ENCODE measurements at places on chromosomes 5 and 9.

DNA sequence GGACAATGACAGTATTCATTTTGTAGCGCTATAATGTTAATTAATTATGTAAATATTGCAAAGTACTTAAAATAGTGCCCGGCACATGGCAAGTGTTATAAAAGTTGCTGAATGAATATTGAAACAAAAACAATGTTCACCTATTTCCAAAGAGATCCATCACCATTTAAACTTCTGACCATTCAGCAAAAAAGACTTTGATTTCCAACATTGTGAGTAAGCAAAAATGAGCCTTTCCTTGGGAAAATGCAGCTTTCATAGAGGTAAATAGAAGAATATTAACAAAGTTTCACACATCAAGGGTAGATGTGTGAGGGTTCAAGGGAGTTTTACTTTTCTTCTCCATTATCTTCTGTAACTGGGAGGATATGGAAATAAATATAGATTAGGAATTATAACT, 1089.4 kb upstream of the C9orf72 start:
- no peak for DNase-seq

- peak; percentile 73 for DNase-seq
Observed at GRCh38 chr5:53930457-53930856, 370.0 kb downstream of the NDUFS4 start.

DNA sequence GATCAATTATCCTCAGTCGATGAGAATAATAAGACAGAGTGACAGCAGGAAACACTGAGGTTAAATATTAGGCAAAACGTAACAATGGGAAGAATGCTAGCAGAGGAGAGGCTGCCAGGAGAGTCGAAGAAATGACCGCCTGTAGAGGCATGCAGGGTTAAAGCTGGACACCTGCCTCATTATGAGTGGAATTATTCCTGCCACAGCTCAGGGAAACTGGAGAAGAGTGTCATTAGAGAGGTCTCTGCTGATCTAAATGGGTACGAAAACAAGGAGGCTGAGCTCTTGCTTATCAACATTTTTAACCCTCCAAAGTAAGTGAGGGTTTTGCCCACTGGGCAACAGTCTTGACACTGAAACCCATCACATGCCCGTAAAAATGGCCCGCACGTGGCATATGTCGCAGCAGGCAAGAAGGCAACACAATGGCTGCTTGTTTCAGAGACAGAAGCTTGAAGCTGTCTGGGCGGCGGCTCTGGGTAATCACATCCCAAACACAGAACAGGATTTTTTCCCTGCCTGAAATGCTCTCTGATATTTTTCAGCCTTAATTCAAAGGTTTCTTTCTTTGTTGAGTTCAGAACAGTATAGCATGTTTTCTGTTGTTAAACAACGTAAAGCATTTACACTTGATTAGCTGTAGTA, 118.7 kb downstream of the MED27 start:
- DNase-seq: no peak

- DNase-seq: no peak
Observed at GRCh38 chr9:97411440-97411788, 482 bp upstream of the TDRD7 start.

DNA sequence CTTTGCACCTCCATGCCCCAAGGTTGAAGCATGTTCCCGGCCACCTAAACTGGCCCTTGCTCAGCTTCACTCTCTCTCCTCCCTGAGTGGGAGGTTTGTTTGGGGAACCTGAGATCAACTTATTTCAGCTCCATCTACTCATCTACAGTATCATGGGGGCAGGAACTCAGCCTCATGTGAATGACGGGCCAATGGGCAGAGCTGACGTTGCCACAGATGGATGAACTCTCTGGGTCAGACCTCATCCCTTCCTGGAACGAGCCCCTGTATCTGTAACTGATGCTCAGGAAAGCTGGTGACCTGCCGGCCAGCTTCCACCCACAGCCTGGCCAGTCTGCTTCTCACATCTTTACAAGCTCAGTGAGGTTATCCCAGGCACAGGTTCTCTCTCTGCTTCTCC, 369.6 kb downstream of the IRX2 start:
- no peak for DNase-seq

- peak; percentile 8 for DNase-seq
Observed at GRCh38 chr5:19496056-19496455, 491.9 kb downstream of the CDH18 start.

DNA sequence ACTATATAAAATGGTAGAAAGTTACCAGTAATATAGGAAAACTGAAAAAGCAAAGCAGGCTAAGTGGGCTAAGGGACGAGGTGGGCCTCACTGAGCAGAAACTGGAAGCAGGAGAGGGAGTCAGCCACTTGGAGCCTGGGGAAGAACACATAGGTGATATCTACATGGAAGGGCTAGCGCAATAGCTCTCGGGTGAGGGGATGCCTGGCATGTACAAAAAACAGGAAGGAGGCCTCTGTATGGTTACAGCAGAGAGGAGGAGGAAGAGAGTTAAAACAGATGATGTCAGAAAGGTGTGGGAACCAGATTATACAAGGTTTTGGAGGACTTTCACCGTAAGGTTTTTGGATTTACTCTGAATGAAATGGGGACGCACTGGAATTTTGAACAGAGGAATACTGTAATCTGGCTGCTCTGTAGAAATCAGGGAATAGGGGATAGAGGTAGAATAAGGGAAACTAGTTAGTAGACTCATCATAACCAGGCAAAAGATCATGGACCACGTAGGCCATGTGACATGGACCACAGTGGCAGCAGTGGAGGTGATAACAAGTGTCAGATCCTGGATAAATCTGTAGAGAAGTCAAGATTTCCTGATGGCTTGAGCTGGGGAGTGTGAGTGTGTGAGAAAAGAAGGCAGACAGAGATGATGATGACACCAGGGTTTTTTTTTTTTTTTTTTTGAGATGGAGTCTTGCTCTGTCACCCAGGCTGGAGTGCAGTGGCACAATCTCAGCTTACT, 52.5 kb downstream of the FNBP1 start:
- DNase-seq: no peak

GRCh38 chr9:35790025-35790384, 1.4 kb upstream of the NPR2 start:
- no peak for DNase-seq

GRCh38 chr5:159749146-159749545, 167.1 kb upstream of the ADRA1B start:
- DNase-seq: peak; percentile 44

Data from fibroblast of skin of right quadriceps (primary cell).